ENCODE measurements at places on chromosomes 7 and 10.

GRCh38 chr7:130822642-130823041 lies 88.6 kb upstream of the KLF14 start:
- no peaks in the 10 kb centered on the region for H3K27me3 ChIP-seq
- H3K36me3 ChIP-seq = no peaks in the 10 kb centered on the region
- no peak for DNase-seq
- no peaks in the 10 kb centered on the region for H3K4me1 ChIP-seq

DNA sequence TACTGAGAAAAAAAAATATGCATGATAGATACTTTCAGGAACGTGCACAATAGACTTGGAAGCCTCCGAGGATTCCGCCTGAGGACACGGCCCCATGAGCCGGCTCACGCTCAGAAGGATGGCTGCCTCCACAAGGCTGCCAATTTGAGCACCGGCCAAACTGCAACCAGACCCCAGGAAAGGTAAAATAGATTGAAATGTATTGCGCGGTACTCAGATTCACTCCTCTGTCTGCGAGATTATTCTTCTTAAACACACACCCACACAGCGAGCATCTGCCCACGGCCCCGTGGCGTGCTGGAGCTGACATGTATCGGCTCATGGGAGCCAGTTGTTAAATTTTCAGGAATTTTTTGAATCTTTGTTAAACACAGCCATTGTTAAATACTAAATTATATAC lies 653.2 kb upstream of the MKI67 start:
- H3K27ac ChIP-seq = no peak overlapping the region
- H3K4me1 ChIP-seq = no peaks in the 10 kb centered on the region
- H3K27me3 ChIP-seq = no peaks in the 10 kb centered on the region
- no peak overlapping the region for H3K4me3 ChIP-seq
- DNase-seq = no peak

GRCh38 chr10:51244748-51245490 lies 170.6 kb downstream of the PRKG1 start:
- no peak overlapping the region for H3K27ac ChIP-seq
- no peaks in the 10 kb centered on the region for H3K27me3 ChIP-seq
- no peak for DNase-seq
- H3K4me1 ChIP-seq = no peaks in the 10 kb centered on the region
- H3K36me3 ChIP-seq = no peaks in the 10 kb centered on the region

GRCh38 chr7:66769833-66770512 lies 29.4 kb downstream of the RABGEF1 start:
- peaks cover 19% of the 10 kb centered on the region for H3K4me1 ChIP-seq
- no peak for DNase-seq
- peaks cover 27% of the 10 kb centered on the region for H3K36me3 ChIP-seq
- no peak overlapping the region for H3K4me3 ChIP-seq
- no peaks in the 10 kb centered on the region for H3K27me3 ChIP-seq

- no peaks in the 10 kb centered on the region for H3K27me3 ChIP-seq
- H3K4me3 ChIP-seq = peak overlapping the region; percentile 22
- peaks cover 60% of the 10 kb centered on the region for H3K4me1 ChIP-seq
These were observed 294.7 kb upstream of the PITRM1 start for GRCh38 chr10:3467052-3467951.

DNA sequence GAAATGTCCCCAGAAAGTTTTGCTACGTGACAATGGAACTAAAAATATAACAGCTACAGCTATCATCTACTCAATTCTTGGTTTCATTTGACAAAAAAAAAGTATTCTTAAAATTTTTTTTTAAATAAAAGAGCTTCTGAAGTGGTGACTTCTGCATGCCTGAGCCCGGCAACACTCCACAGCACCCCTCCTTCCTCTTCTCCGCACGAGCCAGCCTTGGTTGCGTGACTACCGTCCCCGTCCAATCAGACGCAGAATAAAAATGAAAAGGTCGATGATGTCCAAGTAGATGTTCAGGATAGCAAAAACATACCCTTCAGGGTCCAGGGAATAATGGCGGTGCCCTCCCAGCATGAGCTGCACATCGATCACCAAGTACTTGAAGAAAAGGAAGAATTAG lies 34.5 kb upstream of the GATAD1 start:
- H3K27me3 ChIP-seq = peaks cover 4% of the 10 kb centered on the region
- H3K27ac ChIP-seq = no peak overlapping the region
- no peak for DNase-seq
- H3K36me3 ChIP-seq = no peaks in the 10 kb centered on the region
- no peaks in the 10 kb centered on the region for H3K4me1 ChIP-seq
- H3K4me3 ChIP-seq = no peak overlapping the region

DNA sequence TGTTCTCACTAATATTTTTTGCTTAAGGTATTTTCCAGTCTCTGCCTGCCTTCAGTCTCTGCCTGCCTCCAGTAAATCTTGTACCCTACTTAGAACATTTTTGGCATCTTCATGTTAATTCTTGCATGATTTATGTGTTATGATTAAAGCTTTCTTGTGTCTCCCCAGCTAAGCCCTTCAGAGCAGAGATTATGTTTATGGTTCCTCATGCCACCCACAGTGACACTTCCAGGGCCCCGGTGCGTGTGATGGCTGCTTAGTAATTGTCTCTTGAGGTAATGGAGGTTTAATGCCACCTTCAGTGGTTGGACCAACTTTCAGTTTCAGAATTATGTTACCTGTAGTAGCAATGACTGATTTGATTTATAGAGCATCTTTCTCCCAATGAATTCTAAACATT lies 70.6 kb upstream of the MET start:
- H3K36me3 ChIP-seq = no peaks in the 10 kb centered on the region
- no peak for DNase-seq
- no peaks in the 10 kb centered on the region for H3K4me1 ChIP-seq
- H3K27me3 ChIP-seq = no peaks in the 10 kb centered on the region

GRCh38 chr10:103783681-103784080 lies 71.7 kb downstream of the SH3PXD2A start:
- H3K27me3 ChIP-seq = no peaks in the 10 kb centered on the region
- H3K27ac ChIP-seq = no peak overlapping the region
- no peaks in the 10 kb centered on the region for H3K36me3 ChIP-seq
- no peak overlapping the region for H3K4me3 ChIP-seq

DNA sequence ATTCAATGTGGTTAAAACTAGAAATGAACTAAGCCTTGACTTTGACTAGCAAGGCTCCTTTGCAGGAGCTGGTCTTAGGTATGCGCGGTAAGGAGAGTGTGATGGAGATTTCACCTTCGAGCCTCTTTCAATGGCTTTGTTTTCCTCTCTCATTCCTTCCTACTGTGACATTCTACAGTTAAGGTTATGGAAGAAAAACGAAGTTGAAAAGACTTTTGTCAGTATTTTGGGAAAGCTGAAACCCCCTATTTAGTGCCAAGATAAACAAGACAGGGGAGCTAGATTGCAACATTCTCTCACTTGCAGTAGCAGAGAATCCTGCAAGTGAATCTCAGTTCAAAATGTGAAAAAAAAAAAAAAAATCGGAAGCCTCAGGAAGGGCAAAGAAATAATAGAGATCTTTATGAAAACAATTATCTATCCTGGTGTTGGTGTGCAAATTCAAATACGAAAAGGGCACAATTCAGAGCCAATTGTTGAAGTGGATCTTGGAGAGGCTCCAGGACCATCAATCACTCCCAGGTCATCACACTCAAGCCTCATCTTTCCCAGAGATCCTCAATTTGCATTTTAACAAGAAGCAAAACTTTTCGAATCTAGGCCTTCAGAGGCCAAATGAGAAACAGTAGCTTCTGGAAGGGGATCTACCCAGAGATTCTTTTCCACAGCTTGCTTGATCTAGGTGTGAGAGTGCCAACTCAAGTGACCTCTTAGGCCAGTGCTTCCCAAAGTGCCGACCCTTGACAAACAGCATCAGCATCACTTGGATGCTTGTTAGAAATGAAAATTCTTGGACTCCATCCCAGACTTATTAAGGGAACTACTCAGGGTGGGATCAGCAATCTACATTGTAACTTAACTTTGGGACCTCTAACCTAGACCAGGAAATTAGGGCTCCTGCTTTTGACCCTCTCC lies 163.8 kb downstream of the INHBA start:
- H3K4me3 ChIP-seq = no peak overlapping the region
- DNase-seq = no peak
- H3K27me3 ChIP-seq = no peaks in the 10 kb centered on the region

GRCh38 chr10:129703287-129704137 lies 236.5 kb downstream of the MGMT start:
- peaks cover 4% of the 10 kb centered on the region for H3K36me3 ChIP-seq
- no peak overlapping the region for H3K4me3 ChIP-seq
- no peaks in the 10 kb centered on the region for H3K27me3 ChIP-seq
- no peak for DNase-seq
- H3K4me1 ChIP-seq = peaks cover 7% of the 10 kb centered on the region

DNA sequence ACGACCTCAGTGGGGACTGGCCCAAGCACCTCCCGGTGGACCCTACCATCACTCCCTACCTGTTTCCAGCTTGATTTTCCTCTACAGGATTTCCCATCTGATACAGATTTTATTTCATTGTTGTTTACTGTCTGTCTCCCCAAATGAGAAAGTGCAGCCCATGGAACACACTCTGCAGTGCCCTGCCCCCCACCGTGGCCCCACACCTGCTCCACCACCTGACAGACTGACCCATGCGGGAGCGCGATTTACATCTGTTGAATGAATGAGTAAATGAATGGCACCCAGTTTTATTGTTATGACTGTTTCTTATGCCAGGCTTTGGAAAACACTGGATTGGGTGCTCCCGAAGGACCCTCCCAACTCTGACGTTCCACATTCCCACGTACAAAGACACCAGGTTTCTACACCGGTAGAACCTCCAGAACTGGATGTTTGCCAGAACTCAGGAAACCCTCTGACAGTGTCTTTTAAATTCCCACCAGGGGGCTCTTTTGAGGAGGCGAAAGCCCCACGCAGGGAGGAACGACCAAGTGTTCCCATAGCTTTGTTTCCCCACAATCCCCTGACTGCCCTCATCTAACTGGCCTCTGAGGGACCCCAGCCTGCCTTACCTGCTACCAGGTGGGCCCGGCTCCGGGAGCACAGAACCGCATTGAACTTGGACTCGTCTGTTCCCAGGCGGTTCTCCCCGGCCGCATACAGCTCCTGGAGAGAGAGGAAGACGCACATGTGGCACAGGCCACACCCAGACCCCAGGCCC lies 29.0 kb downstream of the PLAC9 start:
- no peak overlapping the region for H3K27ac ChIP-seq
- H3K27me3 ChIP-seq = no peaks in the 10 kb centered on the region
- DNase-seq = no peak
- H3K4me3 ChIP-seq = no peak overlapping the region
- peaks cover 43% of the 10 kb centered on the region for H3K4me1 ChIP-seq
- H3K36me3 ChIP-seq = peaks cover 95% of the 10 kb centered on the region

DNA sequence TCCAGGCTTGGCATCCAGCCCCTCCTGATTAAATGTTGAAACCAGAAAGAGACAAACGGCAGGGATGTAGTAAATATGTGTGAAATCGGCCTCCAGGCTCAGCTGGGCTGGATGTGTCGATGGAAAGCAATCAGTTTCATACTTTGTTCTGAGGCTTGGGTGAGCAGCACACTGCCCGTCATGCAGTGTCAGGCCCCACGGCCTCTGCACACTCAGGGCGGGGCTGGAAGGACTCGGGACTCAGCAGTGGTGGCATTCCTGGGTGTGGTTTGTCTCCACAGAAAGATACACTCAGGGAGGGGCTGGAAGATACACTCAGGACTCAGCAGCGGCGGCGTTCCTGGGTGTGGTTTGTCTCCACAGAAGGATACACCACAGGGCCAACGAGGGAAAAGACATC lies 22.0 kb downstream of the ADGRA1 start:
- no peaks in the 10 kb centered on the region for H3K36me3 ChIP-seq
- no peaks in the 10 kb centered on the region for H3K4me1 ChIP-seq
- H3K27me3 ChIP-seq = peaks cover 8% of the 10 kb centered on the region

DNA sequence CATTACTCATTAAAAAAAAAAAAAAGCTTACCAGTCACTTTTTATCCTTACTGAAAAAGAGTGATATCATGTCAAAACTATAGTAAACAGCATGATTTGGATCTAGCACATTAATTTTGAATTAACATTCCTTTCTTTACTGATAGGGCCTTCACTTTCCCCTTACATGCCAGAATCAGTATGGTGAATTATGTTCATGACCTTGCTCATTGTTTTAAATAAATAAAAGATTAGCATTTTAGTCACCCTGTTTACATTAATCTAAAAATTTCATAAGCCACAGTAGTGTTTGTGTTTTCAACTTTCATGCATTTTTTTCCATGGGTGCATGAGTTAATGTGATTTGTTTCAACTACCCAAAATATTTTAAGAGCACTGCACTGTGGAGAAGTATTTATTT lies 160.8 kb downstream of the TFEC start:
- no peaks in the 10 kb centered on the region for H3K4me1 ChIP-seq
- H3K27ac ChIP-seq = no peak overlapping the region
- no peaks in the 10 kb centered on the region for H3K36me3 ChIP-seq
- H3K27me3 ChIP-seq = no peaks in the 10 kb centered on the region
- DNase-seq = no peak

DNA sequence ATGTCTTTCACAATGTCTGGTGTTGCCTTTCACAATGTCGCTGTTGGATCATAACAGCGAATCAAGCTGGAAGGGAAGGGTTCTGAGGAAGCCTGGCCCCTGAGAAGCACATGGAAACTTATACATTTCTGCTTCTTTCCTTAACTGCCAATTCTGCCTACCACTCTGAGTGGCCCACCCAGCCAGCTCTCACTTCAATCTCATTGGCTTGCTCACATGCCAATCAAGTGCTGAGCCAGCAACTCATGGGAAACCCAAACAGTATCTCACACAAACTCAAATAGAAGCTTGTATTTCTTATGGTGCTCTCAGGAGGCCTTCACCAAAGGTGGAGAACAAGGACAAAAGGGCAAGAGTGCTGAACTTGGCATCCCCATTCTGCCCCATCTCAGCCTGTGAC lies 117.4 kb upstream of the GPR26 start:
- peaks cover 18% of the 10 kb centered on the region for H3K27me3 ChIP-seq
- no peak for DNase-seq
- H3K4me3 ChIP-seq = no peak overlapping the region
- no peaks in the 10 kb centered on the region for H3K4me1 ChIP-seq
- H3K36me3 ChIP-seq = no peaks in the 10 kb centered on the region
- H3K27ac ChIP-seq = no peak overlapping the region

GRCh38 chr7:83156006-83156405 lies 6.7 kb downstream of the PCLO start:
- no peaks in the 10 kb centered on the region for H3K4me1 ChIP-seq
- H3K27ac ChIP-seq = no peak overlapping the region
- H3K4me3 ChIP-seq = no peak overlapping the region
- H3K27me3 ChIP-seq = no peaks in the 10 kb centered on the region
- no peak for DNase-seq

Measured in lower lobe of right lung (tissue), 2 donors.